SK-N-DZ (cell line): ENCODE measurements at places on chromosomes 5 and 9.

DNA sequence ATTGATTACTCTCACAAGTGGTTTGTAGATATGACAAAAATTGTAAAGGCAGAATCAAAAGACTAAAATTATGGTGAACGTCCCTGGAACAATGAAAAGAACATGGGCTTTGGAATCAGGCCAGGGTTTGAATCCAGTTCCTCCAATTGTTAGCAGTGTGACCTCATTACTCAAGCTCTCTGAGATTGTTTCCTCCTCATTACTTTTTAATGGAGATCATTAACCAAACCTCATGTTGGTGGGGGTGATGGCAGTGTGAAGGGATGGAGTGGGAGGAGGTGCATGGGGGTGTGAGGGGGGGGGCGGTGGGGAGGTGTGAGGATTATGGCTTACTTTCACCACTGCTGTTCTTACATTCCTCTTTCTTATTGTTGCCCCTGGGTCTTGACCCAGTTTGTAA, 44.1 kb upstream of the FOXE1 start:
- DNase-seq: no peak

DNA sequence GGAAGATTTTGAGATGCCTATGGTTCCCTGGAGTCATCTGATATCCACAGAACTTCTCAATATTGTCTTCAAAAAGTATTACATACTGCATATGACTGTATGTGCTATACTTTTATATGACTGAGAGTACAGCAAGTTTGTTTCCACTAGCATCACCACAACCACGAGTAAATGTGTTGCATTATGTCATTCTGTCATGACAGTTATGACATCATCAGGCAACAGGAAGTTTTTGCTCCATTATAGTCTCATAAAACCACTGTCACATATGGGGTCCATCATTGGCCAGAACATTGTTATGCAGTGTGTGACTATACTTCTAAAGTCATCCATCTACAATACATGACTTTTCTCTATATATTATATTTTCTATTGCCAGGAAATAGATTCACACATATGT, 831.7 kb downstream of the SEMA5A start:
- no peak for DNase-seq

DNA sequence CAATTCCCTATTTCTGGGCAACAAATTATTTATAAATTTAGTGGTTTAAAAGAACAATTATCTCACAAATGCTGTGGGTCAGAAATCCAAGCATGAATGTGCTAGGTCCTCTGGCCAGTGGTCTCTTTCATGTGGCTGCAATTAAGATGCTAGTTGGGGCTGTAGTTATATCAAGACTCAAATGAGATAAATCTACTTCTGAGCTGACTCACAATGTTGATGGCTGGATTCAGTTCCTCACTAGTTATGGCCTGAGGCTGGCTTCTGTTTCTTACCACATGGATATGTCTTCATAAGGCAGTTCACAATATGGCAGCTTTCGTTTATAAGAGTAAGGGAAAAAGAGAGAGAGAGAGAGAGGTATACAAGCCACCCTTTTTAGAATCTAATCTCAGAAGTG, 717.0 kb downstream of the PRELID2 start:
- no peak for DNase-seq

GRCh38 chr5:137336565-137337120, 162.5 kb downstream of the SPOCK1 start:
- no peak for DNase-seq

GRCh38 chr5:147530530-147531389, 20.9 kb upstream of the DPYSL3 start:
- DNase-seq: no peak

DNA sequence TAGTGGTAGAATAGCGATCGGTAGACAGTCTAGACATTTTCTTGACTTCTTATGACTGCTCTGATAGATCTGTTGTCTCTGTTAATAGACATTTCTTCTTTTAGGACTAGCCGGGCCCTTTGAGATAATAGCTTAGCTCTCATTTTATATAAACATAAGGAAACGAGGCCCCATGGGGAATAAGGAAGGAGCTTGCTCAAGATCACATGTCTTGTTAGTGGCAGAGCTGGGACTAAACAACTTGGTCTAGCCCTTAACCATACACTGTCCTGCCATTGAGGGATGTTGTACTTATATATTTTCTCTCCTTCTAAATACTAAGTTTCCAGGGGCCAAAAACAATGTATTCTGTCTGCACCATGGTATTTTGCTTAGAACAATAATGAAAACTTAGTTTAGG, 140.0 kb downstream of the GCNT1 start:
- DNase-seq: no peak

- no peak for DNase-seq
Measured at GRCh38 chr9:136927343-136928271, 16.9 kb downstream of the FBXW5 start.

- DNase-seq: no peak
Measured at GRCh38 chr5:135178476-135179155, 144.6 kb upstream of the PITX1 start.

DNA sequence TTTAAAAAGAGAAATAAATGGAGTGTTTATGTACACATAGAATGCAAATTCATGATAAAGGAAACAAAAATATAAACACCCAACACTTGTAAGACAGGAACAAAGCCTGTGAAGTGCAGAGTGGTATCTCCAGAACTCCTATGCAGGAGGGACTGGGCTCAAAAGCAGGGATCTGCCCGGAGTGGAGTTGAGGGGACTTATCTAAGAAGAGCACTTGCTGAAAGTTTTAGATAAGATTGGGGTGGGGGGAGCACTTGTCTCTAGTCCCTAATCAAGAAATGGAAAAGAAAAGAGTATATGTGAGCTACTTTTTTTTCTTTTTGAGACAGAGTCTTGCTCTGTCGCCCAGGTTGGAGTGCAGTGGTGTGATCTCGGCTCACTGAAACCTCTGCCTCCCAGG, 840.4 kb downstream of the MAT2B start:
- DNase-seq: no peak
